ENCODE measurements at places on chromosomes 11 and 22.

DNA sequence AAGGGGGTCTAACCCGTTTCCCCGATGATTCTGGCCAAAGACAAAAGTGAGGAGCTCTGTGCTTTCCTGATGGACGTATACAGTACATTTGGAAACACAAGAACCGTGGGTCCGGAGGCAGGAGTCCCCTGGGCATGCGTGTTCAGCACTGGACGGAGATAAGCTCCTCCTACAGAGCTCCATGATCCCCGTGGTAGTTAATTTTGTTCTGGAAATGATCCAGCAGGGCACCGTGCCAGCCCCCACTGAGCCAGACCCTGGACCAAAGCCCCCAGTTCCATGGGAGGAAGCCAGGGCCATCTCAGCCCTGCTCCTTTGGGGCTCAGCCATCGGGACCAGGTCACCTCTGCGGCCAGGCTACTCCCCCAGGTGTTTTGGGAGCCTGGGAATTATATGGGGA lies 83.3 kb downstream of the TRMU start:
- no peak for DNase-seq

DNA sequence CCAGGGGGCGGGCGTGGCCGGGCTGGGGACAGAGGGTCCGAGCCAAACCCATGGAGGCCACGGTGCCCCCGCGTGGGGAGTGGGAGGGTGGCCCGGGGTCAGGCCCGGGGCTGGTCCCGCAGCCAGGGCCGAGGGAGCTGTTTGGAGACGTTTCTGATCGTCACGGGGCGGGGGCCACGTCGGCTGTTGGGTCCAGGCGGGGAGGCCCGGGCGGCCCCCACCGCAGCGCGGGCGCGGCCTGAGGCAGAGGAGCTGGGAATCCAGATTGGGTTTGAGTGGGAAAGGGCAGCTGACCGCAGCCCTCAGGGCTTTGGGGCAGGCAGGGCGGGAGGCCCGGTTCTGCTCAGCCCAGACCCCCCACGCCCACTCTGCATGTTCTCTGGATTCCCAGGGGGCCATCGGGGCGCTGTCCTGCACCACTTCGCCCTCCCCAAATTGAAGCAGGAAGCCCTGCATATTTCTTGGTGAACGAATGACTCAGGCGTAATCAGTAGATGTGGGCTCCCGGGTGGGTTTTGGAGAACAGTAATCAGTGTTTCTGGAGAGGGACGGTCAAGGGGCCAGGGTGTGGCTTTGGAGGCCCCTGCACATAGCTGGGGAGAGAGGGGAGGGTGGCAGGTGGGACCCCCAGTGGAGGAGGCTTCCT lies 583 bp downstream of the MRPL23 start:
- no peak for DNase-seq

GRCh38 chr22:26778372-26778771 lies 121.0 kb downstream of the MIAT start:
- no peak for DNase-seq

GRCh38 chr11:119863851-119864601 lies 135.0 kb upstream of the NECTIN1 start:
- DNase-seq: no peak

DNA sequence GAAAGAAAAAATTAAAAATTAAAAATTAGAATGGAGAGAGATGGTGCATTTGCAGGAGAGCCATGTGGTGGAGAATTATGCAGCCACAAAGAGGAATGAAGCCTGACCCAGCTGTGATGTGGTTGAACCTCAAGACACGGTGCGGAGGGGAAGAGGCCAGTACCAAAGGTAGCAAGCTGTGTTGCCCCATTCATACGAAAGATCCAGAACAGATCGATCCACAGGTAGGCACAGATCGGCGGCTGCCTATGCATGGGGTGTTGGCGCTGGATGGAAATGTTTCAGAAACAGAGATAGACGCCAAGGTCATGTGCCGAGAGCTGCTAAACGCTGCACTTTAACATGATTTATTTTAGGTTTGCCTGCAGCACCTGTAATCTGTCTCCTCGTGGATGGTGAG lies 992.3 kb downstream of the BRD1 start:
- no peak for DNase-seq

GRCh38 chr11:69004411-69005182 lies 8.4 kb downstream of the MRGPRF start:
- DNase-seq: no peak

GRCh38 chr22:29700206-29700899 lies 19.4 kb upstream of the CABP7 start:
- no peak for DNase-seq

- DNase-seq: no peak
Measured at GRCh38 chr11:36088266-36088972, 144.6 kb downstream of the LDLRAD3 start.

DNA sequence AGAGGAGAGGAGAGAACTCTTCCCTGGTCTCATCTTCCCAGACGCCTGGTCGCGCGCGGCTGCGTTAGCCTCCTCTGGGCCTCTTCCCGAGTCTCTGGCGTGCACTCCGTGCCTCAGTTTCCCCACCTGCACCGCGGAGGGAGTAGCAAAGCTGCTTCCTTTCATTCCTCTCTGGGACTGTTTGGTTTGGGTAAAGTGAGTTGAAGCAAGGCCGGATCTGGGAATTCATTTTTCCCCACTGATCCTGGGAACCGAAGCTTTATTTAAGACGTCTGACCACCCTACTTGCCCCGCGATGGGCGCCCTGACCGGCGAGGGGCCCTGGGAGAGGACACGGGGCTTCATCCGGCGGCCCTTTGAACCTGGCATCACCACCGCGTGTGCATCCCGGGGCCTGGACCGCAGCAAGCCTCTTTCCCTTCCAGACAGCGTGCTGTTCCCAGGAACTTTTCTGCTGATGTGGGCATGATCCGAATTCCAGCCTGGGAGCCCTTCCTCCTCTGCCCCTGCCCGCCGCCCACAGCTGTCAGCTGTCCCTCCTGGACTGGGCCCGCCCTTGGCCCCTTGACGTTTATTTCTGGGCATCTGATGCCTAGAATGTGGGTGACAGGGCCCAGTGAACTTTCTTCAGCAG lies 758 bp downstream of the LDLRAD3 start:
- DNase-seq: no peak

Measured in effector memory CD8-positive, alpha-beta T cell (primary cell).